Glomerular endothelial cell (primary cell): ENCODE measurements at places on chromosomes 6 and 20.

- DNase-seq: no peak
These were observed 230.6 kb downstream of the UTRN start for GRCh38 chr6:144515761-144516160.

DNA sequence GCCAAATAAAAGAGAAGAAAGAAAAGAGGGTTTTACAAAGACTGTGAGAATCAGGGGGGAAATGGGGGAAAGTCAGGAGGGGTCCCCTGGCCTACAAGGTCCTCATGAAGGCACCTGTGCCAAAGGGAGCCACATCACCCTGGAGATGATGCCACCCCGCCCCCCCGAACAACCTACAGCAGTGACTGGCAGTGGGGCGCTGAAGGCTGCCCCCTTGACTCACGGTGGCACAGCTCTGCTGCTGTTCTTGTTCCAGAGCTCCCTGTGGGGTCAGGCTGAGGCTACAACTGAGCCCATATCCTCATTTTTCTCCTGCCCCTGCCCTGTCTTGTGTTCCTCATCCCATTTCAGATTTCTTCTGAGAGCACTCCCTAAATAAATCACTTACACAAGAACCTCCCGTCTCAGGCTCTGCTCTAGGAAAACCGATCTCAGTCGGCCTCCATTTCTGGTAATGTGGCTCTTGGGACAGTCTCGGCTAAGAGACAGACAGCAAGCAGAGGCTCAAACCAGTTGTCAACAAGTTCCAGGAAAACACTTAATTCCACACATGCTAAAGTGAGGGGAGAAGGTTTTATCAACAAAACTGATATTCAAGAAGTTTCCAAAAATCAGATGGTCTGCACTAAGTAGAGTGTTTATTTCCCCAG, 105.7 kb downstream of the SNAP25 start:
- no peak for DNase-seq

- no peak for DNase-seq
These were observed 143.5 kb downstream of the WDR27 start for GRCh38 chr6:169558378-169558773.

GRCh38 chr20:51208162-51208561, 185.3 kb upstream of the KCNG1 start:
- no peak for DNase-seq

GRCh38 chr6:121055572-121056163, 278.6 kb downstream of the TBC1D32 start:
- peak; percentile 27 for DNase-seq

- DNase-seq: peak; percentile 52
These were observed 32.9 kb upstream of the ERVFRD-1 start for GRCh38 chr6:11144393-11144851.

- DNase-seq: no peak
These were observed 58.8 kb upstream of the MAP3K7 start for GRCh38 chr6:90645634-90646033.

DNA sequence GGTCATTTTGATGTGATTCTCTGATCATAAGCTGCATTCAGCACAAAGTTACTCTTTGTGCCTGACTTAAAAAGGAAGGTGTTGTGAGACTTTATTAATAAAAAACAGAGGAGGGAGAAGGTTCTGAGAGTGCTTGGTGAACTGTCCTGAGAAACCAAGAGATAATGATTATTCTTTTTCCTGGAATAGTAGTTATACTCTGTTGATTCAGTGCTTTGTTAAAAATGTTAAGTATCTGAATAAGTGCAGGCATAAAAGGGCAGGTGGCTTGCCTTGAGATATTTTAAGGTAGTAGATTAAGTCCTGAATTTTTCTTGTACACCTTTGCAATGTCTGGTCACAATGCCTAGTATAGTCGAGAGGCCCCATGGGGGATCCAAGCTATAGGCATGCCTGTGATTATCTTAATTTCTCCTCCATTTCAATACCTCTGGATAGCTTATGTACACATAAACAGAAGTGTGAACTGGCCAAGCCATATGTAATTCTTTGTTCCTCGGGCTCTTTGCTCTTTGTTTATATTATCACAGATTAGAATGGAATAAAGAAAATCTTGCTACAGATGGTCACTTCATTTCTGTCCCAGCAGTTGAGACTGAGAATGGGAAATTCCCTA, 50.0 kb downstream of the SOBP start:
- DNase-seq: no peak

DNA sequence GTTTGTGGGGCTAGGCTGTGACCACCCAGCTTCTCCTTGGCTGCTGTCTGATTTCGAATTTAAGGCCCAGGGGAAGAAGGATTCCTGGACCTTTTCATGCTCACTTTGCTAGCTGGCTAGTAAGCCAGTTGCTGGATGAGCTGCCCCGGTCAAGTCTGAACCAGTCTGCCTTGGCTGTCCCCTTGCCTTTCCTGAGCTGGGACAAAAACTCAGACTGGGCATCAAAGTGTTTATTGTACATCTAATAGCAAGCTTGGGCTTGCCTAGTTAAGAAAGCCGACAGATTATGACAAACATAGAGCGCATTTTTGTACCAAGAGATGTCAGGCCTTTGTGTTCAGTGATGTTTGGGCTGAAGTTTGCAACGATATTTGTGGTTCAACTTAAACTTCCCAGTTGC, 750 bp upstream of the PAK5 start:
- DNase-seq: no peak
